Left lung (tissue), 14 donors: ENCODE measurements at places on chromosomes 1 and 21. TPM values are rescaled to one million over a fixed set of nuclear protein-coding genes. Genes with fewer than 3 reads are reported as not detected.

DNA sequence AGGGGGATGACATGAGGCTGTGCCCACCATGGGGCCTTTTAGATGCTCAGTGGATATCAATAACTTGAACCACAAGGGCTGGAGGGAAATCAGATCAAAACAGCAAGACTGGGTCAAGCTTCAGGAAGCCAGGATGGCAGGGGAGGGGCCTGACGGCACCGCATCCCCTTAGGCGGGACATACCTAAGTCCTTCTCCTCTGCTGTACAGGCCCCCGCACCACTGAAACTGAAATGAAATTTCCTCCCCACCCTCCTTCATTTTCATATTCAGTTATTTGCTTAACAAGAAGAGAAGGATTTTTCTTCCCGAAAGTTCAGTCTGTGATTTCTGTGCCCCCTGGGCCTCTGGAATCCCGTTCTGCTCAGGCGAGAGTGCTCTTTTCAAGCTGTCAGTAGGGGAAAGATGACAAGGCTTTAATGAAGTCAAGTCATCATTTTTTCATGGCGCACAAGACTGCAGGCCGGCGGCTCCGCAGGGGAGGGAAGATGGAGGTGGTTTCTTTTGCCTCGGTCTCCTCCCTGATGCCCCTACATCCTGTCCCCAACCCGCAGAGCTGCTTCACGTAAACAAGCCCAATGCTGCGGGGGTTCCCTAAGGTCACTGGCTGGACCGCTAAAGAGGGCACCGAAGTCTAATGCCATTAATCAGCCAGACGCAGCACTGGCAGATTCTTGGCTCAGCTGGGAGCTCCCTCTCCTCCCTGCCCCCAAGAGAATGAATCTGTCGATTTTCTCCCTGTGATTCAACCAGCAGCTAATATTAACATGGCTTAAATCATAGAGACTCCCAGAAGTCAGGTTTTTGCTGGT is 264.8 kb downstream of the C1orf94 start:
- no peak for DNase-seq

GRCh38 chr1:173117761-173118160 is 67.0 kb upstream of the TNFSF18 start:
- no peak for DNase-seq

Gene UBE2J2
- polyA plus RNA-seq: 51.3 TPM

GRCh38 chr1:2810281-2810680 is 8.8 kb upstream of the TTC34 start:
- DNase-seq: peak; percentile 64

Gene LCE3D
- not detected for polyA plus RNA-seq

- no peak for DNase-seq
Observed at GRCh38 chr1:96525657-96526557, 195.7 kb upstream of the PTBP2 start.

DNA sequence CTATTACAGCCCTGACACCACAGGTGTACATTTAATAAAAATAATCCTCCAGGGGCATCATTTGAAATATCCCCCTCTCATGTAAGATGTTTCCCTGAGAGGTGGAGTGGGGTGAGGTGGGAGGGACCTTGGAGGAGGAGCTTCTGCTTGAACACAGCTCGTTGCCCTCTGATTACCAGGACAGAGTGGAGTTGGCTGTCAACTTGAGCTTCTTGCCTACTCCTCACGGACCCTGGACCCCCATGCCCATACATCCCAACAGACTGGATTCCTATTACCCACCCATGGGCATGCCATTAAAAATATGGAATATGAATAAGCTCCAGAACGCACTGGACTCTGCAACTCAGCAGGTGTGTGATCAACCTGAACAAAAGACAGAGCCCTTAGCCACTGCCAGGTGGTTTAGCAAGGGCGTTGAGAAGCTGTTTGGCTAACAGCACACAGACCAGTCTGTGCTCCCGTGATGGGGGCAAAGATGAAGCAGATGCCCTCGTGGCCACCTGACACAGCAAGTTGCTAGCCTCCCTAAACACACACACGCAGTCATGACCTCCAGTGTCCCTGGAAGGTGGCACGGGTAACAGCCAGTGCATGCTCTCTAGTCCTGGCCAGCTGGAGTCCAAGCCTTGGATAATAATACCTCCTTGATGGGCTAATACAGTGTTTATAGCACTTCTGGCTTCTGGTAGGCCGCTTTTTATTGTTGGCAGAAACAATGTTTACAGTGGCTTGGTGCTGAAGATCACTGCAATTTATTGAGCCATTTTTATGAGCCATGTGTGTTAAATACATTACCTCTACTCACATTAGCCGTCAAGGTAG is 155.0 kb downstream of the TOMM20 start:
- DNase-seq: no peak

Gene ABCA4
- polyA plus RNA-seq: 1.1 TPM

DNA sequence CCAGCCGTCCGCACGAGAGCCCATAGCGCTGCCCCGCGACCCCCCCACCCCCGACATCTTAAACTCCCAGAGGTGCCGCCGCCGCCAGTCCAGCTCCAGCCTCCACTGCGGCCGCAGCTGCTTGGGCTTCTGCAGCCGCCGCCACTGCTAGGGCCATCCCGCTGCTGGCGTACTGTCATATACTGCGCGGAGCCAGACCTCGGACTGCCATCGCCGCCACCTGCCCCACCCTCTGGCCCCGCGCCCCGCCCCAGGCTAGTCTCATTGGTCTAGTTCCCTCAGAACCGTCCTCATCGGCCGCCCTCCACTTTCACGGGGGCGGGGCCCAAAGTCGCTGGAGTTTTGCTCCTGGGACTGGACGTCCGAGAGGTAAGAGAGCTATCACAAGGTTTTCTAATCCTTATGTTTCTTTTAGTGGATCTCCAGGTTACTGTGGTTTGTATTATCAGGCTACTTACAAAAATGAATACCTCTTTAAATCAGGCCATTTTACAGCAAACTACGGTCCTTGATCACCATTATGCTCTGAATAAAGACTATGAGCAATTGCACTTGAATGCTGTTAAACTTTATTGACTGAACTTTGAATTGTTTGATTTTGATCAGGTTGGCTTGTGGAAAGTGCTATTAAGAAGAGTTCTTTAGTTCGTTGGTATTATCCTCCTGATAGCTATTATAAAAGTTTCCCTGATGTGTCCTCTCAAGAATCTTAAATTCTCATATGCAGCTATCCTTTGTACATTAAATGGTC is 2.8 kb upstream of the CD1D start:
- DNase-seq: peak; percentile 93

DNA sequence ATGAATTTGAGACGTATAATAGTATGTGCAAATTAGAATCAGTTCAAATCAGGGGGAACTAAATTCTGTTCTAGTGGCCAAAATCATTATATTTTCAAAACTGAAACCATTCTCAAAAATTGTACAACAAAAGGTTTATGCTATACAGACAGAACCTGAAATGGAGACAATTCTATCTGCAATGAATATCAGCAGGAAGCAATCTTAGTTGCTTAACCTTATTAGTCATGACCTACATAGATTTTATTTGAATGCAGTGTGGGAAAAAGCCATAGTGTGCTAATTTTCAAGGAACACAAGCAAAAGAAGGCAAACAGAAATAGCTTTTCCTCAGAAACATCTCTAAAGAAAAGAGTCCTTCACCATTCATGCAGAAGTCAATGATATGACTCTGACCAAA is 6.5 kb downstream of the AK5 start:
- no peak for DNase-seq

DNA sequence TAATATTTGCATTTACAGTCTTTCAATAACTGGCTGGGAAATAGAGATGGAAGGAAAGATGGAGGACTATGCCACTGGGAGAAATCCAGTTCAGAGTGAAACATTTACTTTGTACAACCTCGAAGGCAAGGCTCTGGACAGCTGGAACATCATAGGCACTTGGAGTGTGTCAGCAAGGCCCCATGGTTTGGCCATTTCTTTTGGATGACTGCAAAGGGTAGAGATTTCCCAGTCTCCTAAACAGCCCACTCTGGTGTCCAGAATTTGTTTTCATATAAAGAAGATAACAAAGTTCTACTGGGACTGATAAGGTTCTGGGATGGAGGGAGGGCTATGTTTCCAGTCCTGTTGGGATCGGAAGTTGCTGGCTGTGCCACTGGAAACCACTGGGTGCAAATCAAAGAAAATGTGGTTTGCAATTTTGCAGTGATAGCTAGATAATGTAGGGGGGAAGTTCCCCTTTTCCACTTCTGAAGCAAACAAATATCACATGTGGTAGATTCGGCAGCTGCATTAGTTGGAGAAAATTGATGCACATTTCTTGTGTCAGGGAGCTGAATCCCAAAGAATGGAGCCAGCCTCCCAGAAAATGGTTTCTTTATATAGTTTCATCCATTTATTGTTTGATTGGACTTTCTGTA is 16.2 kb downstream of the KCND3 start:
- no peak for DNase-seq

GRCh38 chr1:29879217-29879616 is 642.9 kb downstream of the PTPRU start:
- DNase-seq: no peak

- no peak for DNase-seq
Observed at GRCh38 chr1:93567255-93567918, 114.2 kb downstream of the BCAR3 start.

Gene ACTA1
- polyA plus RNA-seq: 1.4 TPM

GRCh38 chr1:59043796-59044195 is 253.1 kb upstream of the FGGY start:
- DNase-seq: peak; percentile 42

DNA sequence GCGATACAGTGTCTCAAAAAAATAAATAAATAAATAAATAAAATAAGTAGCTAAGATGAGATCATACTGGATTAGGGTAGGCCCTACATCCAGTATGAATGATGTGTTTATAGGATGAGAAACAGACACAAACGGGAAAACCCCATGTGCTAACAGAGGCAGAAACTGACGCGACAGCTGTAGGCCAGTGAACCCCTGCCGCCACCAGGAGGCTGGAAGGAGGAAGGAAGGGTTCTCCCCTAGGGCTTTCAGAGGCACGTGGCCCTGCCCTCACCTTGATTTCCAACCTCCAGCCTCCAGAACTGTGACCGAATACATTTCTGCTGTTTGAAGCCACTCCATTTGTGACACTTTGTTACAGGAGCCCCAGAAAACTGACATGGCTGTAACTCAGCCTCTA is 38.5 kb downstream of the CHD5 start:
- DNase-seq: no peak

- no peak for DNase-seq
Observed at GRCh38 chr1:184664661-184665060, 90.0 kb downstream of the EDEM3 start.

DNA sequence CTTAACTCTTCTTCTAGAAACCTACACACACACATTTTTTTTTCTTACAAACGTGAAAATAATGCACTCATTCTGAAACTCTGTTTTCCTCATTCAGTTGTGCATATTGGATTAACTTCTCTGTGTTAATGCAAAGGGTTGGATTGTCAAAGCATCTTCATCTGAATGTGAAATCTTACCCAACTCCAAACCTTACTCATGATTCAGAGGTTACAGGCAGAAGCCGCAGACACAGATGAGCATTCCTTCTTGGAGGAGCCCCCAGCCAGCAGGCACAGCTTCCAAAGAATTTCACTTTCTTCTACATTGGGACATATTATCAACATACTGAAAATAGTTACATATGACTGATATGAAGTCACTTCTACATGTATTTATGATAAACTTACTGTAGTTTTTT is 15.7 kb downstream of the PATJ start:
- DNase-seq: no peak

Gene TRIM17
- polyA plus RNA-seq: 3.7 TPM

Gene RGSL1
- not detected for polyA plus RNA-seq

DNA sequence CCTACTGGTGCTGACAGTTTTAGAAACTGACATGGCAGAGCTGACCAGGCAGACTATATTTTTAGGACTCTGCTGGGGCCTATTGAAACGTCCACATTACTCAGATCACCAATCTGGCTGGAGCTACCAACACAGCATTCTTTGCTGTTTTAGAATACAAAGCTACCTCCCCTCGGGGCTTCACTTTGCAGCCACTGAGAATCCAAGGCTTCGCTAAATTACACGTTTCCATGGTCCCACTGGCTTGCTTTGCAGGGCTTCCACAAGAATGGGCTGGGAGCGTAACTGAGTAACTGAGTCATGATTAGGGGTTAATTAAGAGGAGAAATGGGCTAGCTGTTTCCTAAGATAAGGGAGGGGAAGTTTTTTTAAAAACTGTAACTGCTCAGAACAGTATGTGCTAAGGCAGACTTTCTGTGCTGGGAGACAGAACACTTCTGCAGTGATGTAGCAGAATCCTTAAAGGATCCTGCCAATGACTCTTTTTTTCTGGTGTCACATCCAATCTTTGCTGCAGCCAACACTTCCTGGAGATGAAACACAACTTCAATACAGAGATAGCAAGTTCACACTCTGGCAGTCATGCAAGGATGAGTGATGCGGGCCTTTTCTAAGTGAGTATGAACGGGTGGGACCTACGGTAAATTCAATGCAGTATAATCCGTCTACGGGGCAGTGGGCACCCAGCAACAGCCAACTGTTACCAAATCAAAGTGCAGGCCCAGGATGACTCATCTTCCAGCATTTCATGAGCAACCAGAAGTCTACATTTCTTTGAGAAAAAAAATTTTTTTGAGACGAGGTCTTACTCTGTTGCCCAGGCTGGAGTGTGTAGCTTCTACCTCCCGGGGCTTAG is 21.5 kb downstream of the NDUFS5 start:
- no peak for DNase-seq

DNA sequence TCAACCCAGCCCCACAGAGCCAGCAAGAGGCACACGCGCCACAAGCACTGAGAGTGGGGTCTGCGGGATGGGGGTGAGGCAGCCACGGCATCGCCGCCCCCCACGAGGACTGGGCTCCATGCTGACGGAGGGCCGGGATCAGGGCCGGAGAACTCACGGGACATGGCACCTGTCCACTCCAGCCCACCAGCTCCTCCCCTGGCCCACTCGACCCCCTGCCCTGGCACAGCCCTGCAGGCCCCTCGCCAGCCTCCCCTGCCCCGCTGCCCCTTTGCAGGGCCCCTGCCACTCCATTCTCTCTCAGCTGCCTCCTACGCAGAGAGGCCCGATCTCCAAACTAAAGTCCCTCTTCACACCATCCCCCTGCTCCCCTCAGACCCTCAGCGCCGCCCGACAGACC is 134.0 kb downstream of the NPHP4 start:
- no peak for DNase-seq

- DNase-seq: no peak
Observed at GRCh38 chr1:215748431-215748830, 181.3 kb downstream of the KCTD3 start.

GRCh38 chr21:28227881-28228635 is 764.6 kb downstream of the LTN1 start:
- DNase-seq: no peak

Gene FMO2
- polyA plus RNA-seq: 31.0 TPM

DNA sequence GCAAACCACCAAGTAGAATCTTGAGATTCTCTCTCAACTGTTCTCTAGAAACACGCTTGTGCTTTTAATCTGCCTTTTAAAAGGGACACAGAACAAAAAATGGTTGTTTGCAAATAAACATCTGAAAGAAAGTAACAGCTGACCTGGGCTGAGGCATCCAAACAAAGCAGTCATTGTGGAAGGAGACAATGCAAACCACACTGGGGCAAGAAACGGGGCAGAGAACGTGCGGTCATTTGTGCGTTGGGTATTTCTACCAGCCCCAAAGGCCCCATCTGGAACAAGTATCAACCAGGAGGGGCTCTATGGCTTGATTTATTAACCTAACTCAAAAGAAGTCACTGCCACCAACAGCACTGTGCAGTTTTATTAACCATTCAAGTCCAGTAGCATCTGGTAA is 6.0 kb downstream of the STMN1 start:
- DNase-seq: no peak

Gene QSOX1
- 160 TPM for polyA plus RNA-seq

GRCh38 chr1:115240297-115240696 is 97.8 kb downstream of the NGF start:
- no peak for DNase-seq

Gene CADM3
- polyA plus RNA-seq: 1.5 TPM
